Activated CD4-positive, alpha-beta T cell treated with anti-CD3 and anti-CD28 coated beads for 48 hours (primary cell): ENCODE measurements at places on chromosomes 6 and 20.

DNA sequence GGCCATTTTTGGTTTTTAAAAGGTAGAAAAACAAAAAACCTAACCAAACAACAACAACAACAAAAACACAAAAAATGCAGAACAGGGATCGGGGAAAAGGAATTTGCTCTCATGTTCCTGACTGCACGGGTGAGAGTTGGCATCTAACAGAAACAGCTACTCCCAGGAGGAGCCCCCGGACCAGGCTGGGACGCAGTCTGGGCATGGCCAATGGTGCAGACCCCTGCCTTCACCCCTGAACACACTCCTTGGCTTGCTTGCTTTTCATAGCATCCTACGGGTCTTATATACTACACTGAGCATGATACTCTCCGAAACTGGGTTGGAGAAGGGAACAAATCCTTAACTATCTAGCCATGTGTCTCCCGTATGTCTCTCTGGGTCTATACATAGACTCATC is 587 bp upstream of the MAS1 start:
- no peak for DNase-seq

GRCh38 chr6:147949981-147950622 is 392.5 kb upstream of the SASH1 start:
- DNase-seq = no peak

DNA sequence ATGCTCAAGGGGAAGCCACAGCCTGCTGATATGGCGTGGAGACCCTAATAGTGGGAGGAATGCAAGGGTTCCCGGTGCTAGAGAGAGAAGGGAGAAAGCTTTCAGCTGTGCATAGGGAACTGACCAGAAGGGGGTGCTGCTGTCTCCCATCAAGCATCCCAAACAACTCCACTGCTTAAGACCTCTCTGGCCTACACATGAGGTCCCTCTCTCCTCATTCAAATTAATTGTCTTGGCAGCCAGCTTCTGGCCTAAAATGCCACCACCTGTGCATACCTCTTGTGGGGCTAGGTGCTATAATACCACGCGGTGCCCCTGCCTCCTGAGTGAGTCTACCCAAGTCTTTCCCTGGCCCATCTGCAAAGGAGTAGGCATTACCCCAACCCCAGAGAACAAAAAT is 14.5 kb downstream of the ADISSP start:
- peak; percentile 70 for DNase-seq

DNA sequence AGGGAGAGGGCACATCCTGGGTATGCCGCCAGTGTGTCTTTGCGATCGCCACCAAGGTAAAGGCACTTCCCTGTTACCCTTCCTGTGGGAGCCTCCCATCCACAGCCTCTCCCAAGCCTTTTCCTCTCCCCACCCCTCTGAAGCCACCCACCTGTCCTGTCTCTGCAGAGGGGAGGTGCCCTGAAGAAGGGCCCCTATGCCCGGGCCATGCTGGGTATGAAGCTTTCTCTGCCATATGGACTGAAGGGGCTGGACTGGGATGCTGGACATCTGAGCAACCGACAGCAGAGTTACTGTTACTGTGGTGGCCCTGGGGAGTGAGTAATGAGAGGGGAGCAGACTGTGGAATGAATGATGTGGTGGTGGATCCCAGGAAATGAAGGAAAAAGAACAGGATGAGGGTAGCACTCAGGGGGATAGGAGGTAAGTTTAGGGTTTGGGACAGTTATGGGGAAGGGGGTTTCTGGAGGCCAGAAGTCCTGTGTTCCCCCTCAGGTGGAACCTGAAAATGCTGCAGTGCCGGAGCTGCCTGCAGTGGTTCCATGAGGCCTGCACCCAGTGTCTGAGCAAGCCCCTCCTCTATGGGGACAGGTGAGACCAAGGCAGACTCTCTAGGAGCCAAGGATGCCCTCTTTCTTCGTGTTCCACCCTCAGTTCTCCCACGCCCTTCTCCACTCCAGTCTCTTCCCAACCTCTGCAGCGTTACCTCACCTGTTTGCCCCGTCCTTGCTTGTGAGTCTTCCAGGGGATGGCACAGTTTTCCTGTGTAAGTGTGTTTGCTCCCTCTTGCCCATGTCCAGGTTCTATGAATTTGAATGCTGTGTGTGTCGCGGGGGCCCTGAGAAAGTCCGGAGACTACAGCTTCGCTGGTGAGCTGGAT is 2.7 kb downstream of the PHF1 start:
- no peak for DNase-seq

GRCh38 chr6:87714093-87714842 is 12.2 kb upstream of the AKIRIN2 start:
- DNase-seq = no peak

DNA sequence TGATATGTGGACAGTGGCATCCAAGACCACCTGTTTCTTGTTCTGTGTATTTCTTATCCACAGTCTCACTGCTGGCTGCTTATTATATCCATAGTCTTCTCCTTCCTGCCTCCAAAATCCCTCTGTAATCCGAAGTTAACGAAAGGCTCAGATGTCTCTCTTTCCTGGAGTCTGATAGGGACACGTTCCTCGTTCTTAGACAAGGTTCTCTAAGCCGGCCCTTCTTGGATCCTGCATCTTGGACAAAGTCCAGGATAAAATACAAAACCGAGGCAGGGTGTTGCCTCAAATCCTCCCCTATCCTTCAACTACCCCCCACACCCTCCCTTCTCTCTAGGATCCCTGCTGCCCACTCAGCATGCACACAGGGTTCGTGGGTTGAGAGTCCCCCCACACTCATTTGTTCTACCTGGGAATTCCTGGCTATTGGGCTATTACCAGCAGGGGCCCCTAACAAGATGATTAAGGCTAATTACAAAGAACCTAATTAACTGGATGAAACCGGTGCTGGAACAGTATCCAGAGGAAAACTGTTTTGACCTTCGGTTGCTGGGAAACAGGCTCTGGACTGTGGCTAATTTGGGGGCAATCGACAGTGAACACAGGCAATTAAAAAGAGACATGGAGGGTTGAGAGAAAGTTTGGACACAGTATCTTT is 32.7 kb upstream of the MRPS10 start:
- no peak for DNase-seq

- DNase-seq = no peak
Measured at GRCh38 chr6:128414943-128415342, 105.5 kb downstream of the PTPRK start.

- no peak for DNase-seq
Measured at GRCh38 chr20:36818861-36819260, 45.3 kb upstream of the DSN1 start.

DNA sequence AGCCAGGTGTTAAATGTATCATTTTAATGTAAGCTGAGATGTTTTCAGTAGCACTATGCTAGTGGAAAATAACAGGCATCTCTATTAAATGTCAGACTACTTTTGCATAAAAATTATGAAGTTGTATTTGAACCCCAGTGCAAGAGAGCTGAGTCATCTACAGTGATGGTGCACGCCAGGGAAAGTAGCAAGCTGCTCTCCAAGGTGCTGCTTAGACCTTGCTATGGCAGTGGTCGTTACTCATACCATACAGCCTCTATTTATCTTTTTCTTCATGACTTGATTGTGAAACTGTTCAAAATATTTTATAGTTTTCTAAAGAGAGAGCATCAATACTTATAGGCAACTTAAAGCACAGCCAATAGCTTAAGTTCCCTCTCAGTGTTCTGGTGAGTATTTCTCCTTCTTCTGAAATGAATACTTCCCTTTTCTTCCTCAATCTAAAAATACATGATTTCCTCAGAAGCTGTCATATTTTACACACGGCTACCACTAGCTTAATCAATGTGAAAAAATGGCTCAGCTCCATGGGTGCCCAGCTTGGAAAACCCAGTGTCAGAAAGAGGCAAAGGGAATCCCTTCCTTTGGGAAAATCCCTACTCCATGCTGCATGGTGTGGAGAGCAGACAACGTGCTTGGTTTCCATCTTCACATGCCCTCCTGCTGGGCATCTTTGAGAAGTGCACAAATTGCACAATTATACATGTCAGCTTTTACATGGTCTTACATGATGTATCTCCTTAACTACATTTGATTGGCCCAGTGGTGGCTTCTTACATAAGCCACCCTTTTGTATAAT is 105.6 kb downstream of the ELOVL4 start:
- DNase-seq = peak; percentile 8
